ENCODE measurements at places on chromosomes 7 and 10.

- DNase-seq, result no peak
Measured at GRCh38 chr7:135938563-135938962, 38.6 kb downstream of the MTPN start.

- peak; percentile 80 for DNase-seq
Measured at GRCh38 chr7:46908770-46909169, 673.1 kb downstream of the TNS3 start.

- DNase-seq, result no peak
Measured at GRCh38 chr7:157540020-157540419, 203.2 kb downstream of the DNAJB6 start.

GRCh38 chr7:157404845-157405481 lies 68.2 kb downstream of the DNAJB6 start:
- DNase-seq, result peak; percentile 46

GRCh38 chr10:34528320-34528719 lies 286.8 kb downstream of the PARD3 start:
- DNase-seq, result peak; percentile 44

- no peak for DNase-seq
Measured at GRCh38 chr10:7146189-7146588, 264.6 kb downstream of the SFMBT2 start.

DNA sequence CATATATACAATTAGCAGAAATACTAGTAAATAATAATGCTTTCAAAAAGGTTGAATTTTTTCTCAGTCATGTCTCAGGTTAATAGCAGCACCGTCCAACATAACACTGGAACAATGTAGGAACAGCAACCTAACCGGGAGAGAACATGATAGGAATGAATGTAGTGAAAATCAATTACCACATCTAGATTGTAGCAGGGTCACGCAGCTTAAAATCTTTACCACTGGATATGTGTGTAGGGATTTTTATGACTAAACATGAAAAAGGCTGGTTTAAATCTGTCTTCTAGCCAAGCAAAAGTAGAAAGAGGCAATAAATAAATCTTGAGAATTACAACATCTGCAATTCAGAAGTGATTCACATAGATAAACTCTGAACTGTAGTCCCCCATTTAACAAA lies 326.0 kb downstream of the DGKB start:
- no peak for DNase-seq

- no peak for DNase-seq
Measured at GRCh38 chr10:20020677-20021076, 204.4 kb downstream of the PLXDC2 start.

- DNase-seq, result no peak
Measured at GRCh38 chr7:29311314-29311713, 116.7 kb downstream of the CHN2 start.

DNA sequence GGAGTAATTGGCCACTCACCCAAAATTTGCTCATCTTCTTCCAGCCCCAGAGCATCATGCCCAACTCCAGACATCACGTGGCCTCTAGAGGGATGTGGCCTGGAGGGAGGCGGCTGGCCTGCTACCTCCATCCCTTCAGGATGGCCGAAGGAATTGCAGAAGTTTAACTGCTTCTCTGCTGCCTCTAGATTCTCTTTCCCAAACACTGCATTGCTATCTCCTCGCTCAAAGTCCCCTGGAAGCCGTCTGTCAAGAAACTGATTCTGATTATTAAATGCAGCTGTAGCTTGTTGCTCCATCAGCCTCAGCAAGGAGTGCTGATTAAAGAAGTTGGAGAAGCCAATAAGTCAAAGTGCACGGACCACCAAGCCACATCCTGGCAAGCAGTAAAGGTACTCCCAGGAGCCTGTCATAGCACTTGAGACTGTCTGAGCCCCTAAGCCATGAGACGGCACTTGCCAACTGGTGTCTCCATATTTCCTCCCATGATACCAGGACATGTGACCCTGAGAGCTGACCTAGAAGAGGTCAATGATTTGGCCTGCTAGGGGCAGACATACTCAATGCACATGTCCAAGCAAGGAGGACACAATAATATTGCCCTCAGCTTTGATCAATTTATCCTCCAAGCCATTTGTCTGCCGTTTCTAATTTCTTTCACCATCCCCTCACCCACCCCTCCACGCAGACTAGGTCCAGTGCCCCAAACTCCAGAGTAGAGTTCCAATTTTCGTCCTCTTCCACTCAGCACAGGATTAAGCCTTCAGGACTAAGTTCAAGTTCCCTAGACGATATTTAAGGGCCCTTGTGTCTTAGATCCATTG lies 84.2 kb downstream of the TBXAS1 start:
- DNase-seq, result no peak

Data from foreskin melanocyte (primary cell).